A549 treated with ZK216348 at 1 μM for 4 hours (cell line): ENCODE measurements at places on chromosomes 7 and 10. TPM values are rescaled to one million over a fixed set of nuclear protein-coding genes. Genes with fewer than 3 reads are reported as not detected.

Gene BMPR1A
- total RNA-seq, result 16.8 to 27.4 TPM (median 23.3 TPM) in 5 replicates

Gene UPK3B
- 8.1 to 18.7 TPM (median 17.6 TPM) in 5 replicates for total RNA-seq

Gene SLC29A4
- 8.3 to 18.5 TPM (median 14.3 TPM) in 5 replicates for total RNA-seq

Gene ACBD7
- 0.67 to 1.4 TPM (median 0.84 TPM) in 5 replicates for total RNA-seq

Gene MMRN2
- total RNA-seq, result 0.57 to 1.4 TPM (median 1.0 TPM) in 5 replicates

Gene DNA2
- total RNA-seq, result 5.5 to 11.7 TPM (median 10.1 TPM) in 5 replicates

Gene OR2A42
- total RNA-seq, result not detected in 5 replicates

Gene GIMAP2
- total RNA-seq, result not detected in 5 replicates

Gene ZNF804B
- not detected in 5 replicates for total RNA-seq

Gene MKX
- not detected in 5 replicates for total RNA-seq

Gene TRA2A
- total RNA-seq, result 69.1 to 88.0 TPM (median 80.7 TPM) in 5 replicates

Gene CPED1
- not detected in 5 replicates for total RNA-seq

Gene AGBL3
- total RNA-seq, result 0.67 to 1.2 TPM (median 1.00 TPM) in 5 replicates

Gene CCDC7
- 0.37 to 1.0 TPM (median 0.76 TPM) in 5 replicates for total RNA-seq

Gene SYCE1
- not detected in 5 replicates for total RNA-seq

Gene TCF7L2
- total RNA-seq, result 15.2 to 25.2 TPM (median 18.3 TPM) in 5 replicates

Gene H2BK1
- total RNA-seq, result not detected in 5 replicates

Gene SFTPA1
- not detected in 5 replicates for total RNA-seq

Gene IDI2
- not detected in 5 replicates for total RNA-seq

Gene GBX1
- 0.23 TPM in 1 of 5 replicates, not detected in the others for total RNA-seq

Gene CARD11
- total RNA-seq, result 1.2 to 2.5 TPM (median 1.6 TPM) in 5 replicates

Gene GLI3
- total RNA-seq, result 0.09 to 0.47 TPM (median 0.27 TPM) in 5 replicates

Gene SORBS1
- 0.52 to 0.71 TPM (median 0.60 TPM) in 5 replicates for total RNA-seq

Gene FFAR4
- 0.12 to 0.33 TPM (median 0.22 TPM) in 5 replicates for total RNA-seq

Gene UCMA
- not detected in 5 replicates for total RNA-seq

Gene NDUFA5
- 27.4 to 94.6 TPM (median 31.4 TPM) in 5 replicates for total RNA-seq

Gene SFRP4
- total RNA-seq, result 2.5 to 7.7 TPM (median 5.3 TPM) in 5 replicates

Gene EIF5AL1
- 1.9 to 8.3 TPM (median 2.2 TPM) in 5 replicates for total RNA-seq

Gene SLC12A9
- total RNA-seq, result 8.7 to 17.2 TPM (median 14.1 TPM) in 5 replicates

Gene CALHM3
- 0.27 to 0.55 TPM (median 0.32 TPM) in 5 replicates for total RNA-seq

Gene CC2D2B
- total RNA-seq, result 0.22 TPM in 1 of 5 replicates, not detected in the others

Gene PCLO
- total RNA-seq, result 0.85 to 1.6 TPM (median 1.1 TPM) in 5 replicates

Gene ANKRD7
- 0.28 TPM in 1 of 5 replicates, not detected in the others for total RNA-seq

Gene PIK3CG
- total RNA-seq, result not detected in 5 replicates

Gene GIMAP8
- 0.06 TPM in 1 of 5 replicates, not detected in the others for total RNA-seq

Gene GJD4
- total RNA-seq, result not detected in 5 replicates

Gene BUD23
- total RNA-seq, result 126 to 151 TPM (median 132 TPM) in 5 replicates

Gene SEMA3C
- total RNA-seq, result 54.0 to 82.3 TPM (median 63.0 TPM) in 5 replicates

Gene BHLHA15
- 0.36 to 0.56 TPM (median 0.53 TPM) in 4 of 5 replicates, not detected in the other for total RNA-seq

Gene CTAGE8
- total RNA-seq, result not detected in 5 replicates

Gene TSPAN15
- total RNA-seq, result 70.4 to 108 TPM (median 104 TPM) in 5 replicates
